ENCODE measurements at places on chromosomes 6 and 20. TPM values are rescaled to one million over a fixed set of nuclear protein-coding genes. Genes with fewer than 3 reads are reported as not detected.

DNA sequence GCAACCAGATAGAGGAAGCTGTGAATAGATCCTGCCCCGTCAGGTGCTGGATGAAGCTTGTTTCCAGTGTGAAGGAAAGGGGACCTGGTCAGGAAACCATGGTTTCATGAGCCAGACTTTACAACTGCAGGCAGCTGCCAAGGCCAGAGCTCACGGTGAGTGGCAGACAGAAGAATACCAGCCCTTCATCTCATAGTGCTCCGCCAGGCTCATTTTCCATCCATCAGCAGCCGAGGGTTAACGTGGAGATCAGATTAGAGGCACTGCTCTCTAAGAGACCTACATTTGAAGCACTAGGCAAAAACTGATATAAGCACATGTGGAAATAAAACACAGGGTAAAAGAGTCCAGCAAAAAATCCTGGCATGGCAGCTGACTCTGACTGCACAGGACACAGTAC is 172.4 kb downstream of the CD24 start:
- H3K4me1 ChIP-seq = peaks cover 18% of the 10 kb centered on the region
- H3K27ac ChIP-seq = no peak overlapping the region
- H3K4me3 ChIP-seq = no peak overlapping the region
- H3K36me3 ChIP-seq = no peaks in the 10 kb centered on the region
- H3K27me3 ChIP-seq = peaks cover 20% of the 10 kb centered on the region

DNA sequence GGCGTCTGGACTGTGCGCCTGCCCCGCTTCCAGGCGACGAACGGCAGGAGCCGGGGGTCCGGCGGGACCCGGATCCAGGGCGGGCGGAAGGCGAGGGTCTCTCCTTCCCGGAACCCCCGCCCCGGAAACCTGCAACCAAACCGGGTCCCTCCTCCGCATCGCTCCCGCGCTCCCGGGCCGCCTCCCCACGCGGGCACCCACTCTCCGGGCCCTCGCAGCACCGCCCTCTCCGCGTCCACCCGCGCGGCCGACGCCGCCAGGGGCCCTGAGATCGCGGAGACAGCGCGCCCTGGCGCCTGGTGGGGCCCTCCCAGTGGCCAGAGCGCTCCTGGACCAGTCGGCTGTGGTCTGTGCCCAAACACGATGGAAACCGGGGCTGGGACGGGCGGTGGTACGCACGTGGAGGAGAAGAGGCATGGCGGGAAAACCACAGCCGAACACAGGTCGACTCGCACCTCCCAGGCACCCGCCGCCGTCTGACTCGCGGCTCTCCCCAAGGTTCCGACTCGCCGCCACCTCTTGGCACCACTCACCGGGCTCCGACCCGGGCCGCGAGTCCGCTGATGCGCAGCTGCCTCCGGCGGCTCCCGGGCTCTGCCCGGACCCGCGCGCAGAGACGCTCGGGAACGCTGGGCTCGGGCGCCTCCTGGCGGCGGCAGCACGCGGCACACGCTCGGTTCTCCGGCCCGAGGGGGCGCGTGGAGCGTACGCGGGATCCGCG is 7.9 kb downstream of the NKX2-2 start:
- no peak overlapping the region for H3K27ac ChIP-seq
- H3K36me3 ChIP-seq = peaks cover 5% of the 10 kb centered on the region
- H3K4me1 ChIP-seq = peaks cover 33% of the 10 kb centered on the region
- DNase-seq = no peak

GRCh38 chr20:35771367-35771688 is 487 bp upstream of the PHF20 start:
- H3K4me1 ChIP-seq = peaks cover 51% of the 10 kb centered on the region
- peak overlapping the region; percentile 90 for H3K27ac ChIP-seq
- H3K36me3 ChIP-seq = peaks cover 16% of the 10 kb centered on the region
- peaks cover 5% of the 10 kb centered on the region for H3K27me3 ChIP-seq
- H3K4me3 ChIP-seq = peak overlapping the region; percentile 81

The RAET1E gene
- total RNA-seq = 0.33 TPM

The SNAP91 gene
- total RNA-seq = not detected

The TRIM31 gene
- not detected for total RNA-seq

The REM1 gene
- total RNA-seq = not detected

Data from HFFc6 (cell line).